Neural crest cell (in vitro differentiated cells): ENCODE measurements at places on chromosomes 16 and 17.

GRCh38 chr17:82767041-82767754 lies 15.3 kb downstream of the TBCD start:
- DNase-seq, result peak; percentile 62

- no peak for DNase-seq
Observed at GRCh38 chr17:13961265-13961664, 108.0 kb upstream of the COX10 start.

DNA sequence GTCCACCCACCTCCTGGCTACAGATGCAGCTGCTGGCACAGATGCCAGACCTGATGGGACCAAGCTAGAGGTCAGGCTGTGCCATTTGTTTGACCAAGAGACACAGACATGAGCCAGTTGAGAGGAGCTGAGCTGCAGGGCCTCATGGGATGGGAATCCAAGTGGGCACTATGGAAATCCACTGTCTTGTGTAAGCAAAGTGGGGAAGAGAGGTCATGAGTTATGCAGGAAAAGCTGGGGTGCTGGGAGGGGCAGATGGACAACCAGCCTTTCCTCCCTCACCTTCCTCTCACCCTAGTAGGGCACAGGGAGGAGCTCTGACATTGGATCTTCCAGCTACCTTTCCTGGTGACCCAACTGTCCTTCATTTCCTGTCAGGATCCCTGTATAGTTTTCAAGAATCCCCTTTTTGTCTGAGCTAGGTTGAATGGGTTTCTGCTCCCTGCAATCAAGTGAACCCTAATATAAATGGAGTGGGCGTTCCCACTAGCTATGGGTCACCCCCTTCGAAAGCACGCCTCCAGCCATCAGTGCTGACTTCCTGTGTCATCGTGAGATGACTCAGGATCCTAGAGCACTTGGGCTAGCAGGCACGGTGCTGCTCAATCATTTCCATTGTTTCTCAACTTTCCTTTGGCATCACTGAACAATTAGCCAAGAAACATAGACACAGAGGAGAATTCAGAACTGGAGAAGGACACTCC lies 13.6 kb downstream of the ATPAF2 start:
- DNase-seq, result no peak

DNA sequence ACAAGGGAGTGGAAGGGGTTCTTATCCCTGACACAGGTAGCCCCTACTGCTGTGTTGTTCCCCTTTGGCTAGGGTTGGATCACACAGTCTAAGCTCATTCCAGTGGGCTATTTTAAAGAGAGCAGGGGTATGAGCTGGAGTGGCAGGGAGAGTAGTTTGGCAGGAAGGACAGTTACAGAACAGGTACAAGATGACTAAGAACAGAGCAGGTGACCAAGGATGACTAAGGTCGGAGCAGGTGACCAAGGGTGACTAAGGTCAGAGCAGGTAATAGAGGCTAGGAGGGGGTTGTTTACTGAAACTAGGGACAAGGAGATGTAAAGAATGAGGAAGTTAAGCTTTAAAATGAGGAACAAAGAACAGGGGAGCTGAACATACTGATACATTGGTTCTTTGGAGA lies 58.8 kb downstream of the UTP18 start:
- no peak for DNase-seq

GRCh38 chr17:20039037-20039436 lies 29.9 kb downstream of the SPECC1 start:
- no peak for DNase-seq

DNA sequence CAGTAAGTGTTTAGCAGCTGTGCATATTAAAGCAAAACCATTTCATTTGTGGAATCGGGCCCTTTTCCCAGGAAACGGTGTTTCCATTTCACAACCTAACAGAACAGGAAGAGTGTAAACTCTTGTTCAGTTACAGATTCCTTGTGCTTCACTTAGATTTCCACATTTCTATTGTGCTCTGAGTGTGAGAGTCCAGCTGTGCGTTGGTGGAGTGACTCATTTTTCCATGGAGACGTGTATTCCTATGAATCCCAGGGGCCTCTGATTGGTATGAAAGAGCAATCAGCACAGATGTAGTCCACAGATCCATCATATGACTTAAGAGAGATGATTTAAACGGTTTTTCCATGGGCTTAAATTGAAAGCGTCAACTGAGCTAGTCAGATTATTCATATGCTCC lies 13.3 kb upstream of the CAVIN1 start:
- DNase-seq, result no peak

- no peak for DNase-seq
Observed at GRCh38 chr16:70721202-70721963, 35.5 kb upstream of the MTSS2 start.

DNA sequence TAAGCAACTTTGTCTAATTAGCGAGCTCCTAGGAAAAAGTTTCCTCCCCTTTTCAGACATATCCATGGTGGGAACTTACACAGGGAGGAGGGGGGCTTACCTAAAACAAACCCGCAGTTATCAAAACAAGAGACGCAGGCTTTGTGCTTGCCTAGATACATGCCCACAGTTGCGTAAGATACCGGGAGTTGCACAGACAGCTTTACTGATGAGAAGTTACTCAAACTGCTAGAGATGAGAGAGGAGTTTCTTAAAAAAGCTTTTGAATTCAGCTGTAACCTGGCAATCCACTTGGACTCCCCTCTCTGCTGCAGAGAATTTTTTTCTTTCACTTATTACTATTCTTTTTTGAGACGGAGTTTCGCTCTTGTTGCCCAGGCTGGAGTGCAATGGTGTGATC lies 6.8 kb upstream of the ZP2 start:
- DNase-seq, result no peak

DNA sequence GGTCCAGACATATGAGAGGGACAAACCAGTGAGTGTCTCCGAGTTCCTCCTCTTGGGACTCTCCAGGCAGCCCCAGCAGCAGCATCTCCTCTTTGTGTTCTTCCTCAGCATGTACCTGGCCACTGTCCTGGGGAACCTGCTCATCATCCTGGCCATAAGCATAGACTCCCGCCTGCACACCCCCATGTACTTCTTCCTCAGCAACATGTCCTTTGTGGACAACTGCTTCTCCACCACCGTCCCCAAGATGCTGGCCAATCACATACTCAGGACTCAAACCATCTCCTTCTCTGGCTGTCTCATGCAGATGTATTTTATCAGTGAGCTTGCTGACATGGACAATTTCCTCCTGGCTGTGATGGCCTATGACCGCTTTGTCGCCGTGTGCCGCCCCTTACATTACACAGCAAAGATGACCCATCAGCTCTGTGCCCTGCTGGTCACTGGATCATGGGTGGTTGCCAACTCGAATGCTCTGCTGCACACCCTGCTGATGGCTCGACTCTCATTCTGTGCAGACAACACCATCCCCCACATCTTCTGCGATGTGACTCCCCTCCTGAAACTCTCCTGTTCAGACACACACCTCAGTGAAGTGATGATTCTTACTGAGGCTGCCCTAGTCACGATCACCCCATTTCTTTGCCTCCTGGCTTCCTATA lies 19.2 kb downstream of the ZNF200 start:
- DNase-seq, result no peak

DNA sequence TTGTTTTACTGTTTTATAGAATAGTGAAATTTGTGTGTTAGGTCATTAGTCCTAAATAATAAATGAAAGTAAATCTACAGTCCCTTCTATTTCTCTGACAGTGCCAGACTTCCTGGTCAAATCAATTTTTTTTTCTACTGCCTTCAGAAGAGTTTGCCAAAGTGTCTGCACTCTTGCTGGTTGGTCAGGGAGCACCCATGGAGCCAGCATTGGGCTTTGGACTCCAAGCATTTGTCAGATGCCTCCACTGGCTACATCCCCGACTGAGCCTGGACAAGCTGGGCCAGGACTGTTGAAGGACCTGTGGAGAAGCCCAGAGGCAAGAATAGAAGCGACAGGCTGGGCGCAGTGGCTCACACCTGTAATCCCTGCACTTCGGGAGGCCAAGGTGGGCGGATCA lies 53.7 kb downstream of the ELAC2 start:
- no peak for DNase-seq

- DNase-seq, result no peak
Observed at GRCh38 chr16:84637709-84638108, 10.6 kb upstream of the KLHL36 start.

DNA sequence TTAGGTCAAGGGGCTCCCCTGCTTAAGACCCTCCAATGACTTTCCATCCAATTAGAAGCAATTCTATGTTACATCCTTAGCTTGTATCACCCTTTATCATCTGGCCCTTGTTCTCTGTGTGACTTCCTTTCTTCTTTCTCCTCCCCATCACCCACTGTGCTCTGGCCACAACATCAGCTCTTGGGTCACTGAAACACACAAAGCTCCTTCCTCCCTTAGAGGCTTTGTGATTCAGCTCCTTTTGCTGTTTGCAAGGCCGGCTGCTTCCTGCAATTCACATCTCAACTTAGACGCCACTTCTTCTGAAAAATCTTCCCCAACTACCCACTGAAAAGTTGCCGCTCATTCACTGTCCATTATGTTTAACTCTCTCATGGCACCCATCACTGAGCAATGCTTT lies 130.9 kb upstream of the CACNG3 start:
- DNase-seq, result no peak

- no peak for DNase-seq
Observed at GRCh38 chr17:19570544-19571062, 36.9 kb downstream of the SLC47A1 start.

- DNase-seq, result no peak
Observed at GRCh38 chr16:56667581-56668571, at the start of gene MT1G. MT1G (minus strand) TSS chr16:56668065; CDS start chr16:56667993, 72 bp downstream.

DNA sequence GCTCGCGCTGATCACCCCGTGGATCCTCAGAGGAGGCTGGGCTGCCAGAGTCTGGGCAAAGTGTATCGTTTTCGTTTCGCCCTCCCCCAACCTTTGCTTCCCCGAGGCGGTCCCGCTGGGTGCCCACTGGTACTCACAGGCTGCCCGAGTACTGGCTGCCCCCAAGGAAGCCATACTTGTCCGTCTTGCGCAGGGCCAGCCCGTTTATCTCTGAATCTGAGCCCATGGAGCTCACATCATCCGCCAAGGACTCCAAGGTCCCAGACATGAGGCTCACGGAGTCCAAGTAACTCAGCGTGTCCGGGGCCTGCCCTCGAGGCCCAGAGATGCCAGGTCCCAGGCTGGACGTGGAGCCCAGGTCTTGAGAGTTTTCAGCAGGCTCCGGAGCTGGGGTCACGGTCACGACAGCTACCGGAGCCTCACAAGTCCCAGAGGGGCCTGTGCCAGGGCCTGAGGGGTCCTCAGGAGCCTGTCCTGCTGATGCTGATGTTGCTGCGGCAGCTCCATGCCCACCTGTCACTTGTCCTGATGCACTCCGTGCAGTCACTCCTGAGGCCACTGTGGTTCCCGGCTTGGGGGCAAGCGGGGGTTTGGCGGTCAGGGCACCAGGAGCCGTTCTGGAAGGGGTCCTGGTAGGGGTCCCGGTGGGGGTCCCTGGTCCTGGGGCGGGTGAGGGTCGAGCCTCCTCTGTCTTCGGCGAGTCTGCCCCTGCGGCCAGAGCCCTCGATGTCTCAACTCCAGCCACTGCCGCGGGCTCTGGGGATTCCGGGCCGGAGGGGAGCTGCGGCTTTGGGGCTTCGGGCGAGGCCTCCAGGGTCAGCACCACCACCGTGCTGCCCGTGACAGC lies 980 bp downstream of the TBC1D10B start:
- DNase-seq, result peak; percentile 26

DNA sequence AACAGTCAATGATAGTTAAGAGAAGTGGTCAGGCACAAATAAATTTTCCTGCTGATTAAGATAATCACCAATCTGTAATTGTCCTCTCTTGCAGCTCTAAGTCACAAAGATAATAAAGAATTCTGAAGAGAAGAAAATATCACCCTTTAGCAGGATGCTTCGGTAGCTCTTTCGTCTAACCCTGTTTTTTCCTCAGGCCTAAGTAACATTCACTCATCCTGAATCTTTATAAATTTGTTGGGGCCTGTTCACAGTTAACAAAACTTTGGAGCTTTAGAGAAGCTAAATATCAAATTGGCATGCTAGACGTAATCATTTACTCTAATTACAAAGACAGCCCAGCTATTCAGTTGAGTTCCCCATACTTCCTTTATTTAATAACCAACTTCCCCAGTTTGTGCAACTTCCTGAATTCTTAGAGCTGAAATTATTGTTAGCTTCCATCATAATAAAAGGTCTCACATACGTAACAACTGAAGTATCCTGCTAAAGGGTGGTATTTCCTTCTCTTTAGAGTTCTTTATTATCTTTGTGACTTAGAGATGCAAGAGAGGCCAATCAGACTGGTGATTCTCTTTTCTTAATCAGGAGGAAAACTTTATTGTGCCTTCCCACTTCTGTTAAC lies 118.6 kb downstream of the TANGO6 start:
- no peak for DNase-seq

GRCh38 chr16:12532871-12533610 lies 270.6 kb downstream of the CPPED1 start:
- DNase-seq, result no peak

- DNase-seq, result no peak
Observed at GRCh38 chr17:49000943-49001342, 3.8 kb downstream of the IGF2BP1 start.

GRCh38 chr16:11107780-11108465 lies 148.1 kb downstream of the SOCS1 start:
- DNase-seq, result no peak

DNA sequence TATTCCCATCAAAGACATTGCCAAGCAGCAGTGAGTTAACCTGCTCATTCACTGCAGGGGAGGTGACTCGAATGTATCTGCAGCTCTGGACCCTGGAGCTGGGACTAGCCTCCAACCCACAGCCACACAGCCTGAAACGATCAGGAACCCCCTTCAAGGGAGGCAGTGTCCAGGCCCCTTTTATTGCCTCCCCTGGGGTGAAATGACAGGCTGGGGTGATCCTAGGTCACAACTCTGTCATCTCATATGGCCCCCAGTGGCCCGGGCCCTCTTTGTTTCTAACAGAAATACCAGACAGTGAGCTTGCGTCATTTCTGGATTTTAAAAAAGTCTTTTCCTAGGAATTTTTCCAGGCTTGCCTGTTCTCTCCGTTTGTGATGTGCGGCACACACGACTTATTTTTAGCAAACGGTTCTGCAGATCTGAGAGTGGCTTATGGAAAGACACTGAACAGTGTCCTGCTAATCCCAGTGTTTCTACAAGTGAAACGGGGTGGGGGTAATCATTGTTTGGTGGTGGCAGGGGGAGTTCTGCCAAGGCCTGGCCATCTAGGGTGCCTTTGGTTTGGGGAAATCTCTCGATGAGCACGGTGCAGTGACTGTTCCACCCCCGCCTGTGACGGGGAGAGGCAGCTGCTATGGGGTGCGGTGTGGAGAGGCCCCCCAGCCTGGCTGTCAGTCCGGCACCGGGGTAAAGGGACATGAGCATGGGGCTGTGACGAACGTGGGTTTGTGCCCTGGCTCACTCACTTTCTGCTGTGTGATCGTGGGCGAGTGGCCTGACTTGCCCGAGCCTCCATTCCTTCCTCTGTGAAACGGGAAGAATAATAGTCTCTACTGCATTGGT lies 27.2 kb downstream of the NAGPA start:
- no peak for DNase-seq
